MG63 (cell line): ENCODE measurements at places on chromosomes 7 and 10. TPM values are rescaled to one million over a fixed set of nuclear protein-coding genes. Genes with fewer than 3 reads are reported as not detected.
A peak's percentile ranks its signal among the peaks of the same experiment; 100 is the strongest.

The C10orf143 gene
- 2.8 and 3.6 TPM in 2 replicates for total RNA-seq

The NCAPG2 gene
- total RNA-seq = 13.8 and 15.6 TPM in 2 replicates

The DYNC1I1 gene
- total RNA-seq = 2.2 and 2.3 TPM in 2 replicates

GRCh38 chr10:119104654-119105015 is 722 bp downstream of the DENND10 start:
- DNase-seq = peak; percentile 22

DNA sequence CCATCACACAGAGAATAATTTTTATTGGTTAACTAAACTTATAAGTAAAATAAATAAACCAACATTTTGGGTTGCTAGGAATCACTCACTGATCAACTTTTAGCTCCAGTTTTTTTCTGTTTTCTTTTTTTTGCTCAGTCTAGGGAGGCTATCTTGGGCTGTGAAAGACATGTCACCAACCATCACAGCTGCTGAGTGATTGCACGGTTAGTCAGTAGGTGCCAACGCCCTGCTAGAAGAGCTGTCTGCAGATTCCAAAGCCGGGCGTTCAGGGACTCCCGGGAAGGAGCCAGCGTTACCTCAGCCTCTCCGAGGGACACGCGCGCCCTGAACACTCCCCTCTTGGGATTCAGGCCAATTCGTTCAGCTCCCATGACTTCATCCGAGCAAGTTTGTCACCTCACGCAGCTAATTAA is 604 bp upstream of the STAM start:
- peak; percentile 86 for DNase-seq

GRCh38 chr10:35495521-35496119 is 109.5 kb upstream of the GJD4 start:
- no peak for DNase-seq

The DKK1 gene
- 403 and 429 TPM in 2 replicates for total RNA-seq

The ABCC2 gene
- total RNA-seq = 0.72 and 1.7 TPM in 2 replicates

DNA sequence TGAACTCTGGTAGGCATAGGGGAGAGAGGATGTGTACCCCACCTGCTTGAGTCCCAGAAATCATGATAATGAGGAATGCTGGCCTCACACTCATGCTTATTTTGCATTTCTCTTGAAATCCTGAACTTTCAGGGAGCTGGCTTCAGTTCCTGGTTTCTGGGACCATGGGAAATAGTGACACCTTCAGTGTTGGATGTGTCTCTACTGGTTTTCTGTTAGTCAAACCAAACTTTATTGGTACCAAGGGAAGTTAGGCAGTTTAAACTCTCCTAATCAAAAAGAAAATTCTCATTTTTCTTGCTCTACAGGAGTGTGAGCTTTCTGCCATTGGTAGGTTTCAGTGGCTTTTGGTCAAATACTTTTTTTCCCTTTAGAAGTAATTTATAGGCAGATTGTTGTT is 11.8 kb upstream of the PCGF5 start:
- no peak for DNase-seq

DNA sequence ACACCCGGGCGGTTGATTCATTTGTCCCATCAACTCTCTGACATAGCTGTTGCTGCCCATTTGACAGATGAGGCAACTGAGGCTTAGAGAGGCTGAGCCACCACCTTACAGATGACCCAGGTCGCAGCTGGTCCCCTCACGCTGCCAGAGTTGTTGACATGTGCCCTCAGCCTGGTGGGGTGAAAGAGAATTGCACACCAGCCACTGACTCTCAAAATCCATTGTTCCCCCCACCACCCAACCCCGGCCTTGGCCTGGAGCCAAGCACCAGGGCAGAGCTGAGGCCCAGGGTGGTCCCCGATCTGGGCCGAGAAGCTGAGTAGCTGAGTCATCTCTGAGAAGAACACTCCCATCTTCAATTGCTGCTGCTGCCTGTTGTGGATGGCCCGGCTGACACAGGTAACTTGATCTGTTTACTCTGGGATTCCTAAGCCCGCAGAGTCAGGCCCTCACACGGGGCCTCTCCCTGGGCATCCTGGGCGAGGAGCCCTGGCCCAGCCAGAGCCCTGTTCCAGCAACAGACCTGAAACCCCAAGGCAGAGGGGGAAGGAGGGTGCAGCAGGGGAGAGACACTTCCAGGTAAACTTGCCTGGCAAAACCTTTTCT is 27.5 kb downstream of the PVRIG start:
- DNase-seq = peak; percentile 64

- peak; percentile 17 for DNase-seq
These were observed 65.8 kb downstream of the STK17A start for GRCh38 chr7:43648473-43649406.
